ENCODE measurements at places on chromosomes 4 and X. TPM values are rescaled to one million over a fixed set of nuclear protein-coding genes. Genes with fewer than 3 reads are reported as not detected.

DNA sequence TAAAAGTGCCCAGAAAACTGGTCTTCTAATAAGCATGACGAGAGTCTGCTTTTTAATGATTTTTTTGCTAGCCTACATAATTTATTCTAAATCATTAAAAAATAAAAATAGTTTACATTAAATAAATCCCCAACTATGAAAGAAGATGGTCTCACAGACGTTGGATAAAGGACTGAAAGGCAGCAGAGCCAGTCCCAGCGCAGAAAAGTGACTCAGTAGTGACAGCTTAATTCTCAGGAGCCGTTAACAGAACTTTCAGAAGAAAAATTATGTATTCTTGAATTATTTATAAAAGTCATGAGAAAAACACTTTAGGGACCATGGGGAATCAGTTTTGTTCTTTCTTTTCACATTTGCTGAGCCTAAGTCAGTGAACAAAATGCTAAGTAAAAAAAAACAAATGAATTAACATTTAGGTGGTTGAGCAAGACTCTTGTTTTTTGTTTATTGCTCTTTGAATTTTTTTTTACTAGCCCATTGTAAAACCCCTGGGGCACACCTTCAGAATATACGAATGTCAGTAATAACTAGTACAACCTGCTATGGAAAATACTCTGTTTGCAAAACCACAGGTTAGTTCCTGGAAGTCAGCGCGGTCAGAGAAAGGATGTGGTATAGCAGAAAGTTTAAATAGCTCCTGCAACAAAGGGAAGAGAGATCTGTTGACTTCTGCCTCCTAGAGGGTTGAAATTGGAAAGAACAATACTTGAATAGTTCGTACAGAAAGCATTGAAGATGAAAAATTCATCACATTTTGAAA, 50.4 kb upstream of the CCDC160 start:
- DNase-seq: no peak

DNA sequence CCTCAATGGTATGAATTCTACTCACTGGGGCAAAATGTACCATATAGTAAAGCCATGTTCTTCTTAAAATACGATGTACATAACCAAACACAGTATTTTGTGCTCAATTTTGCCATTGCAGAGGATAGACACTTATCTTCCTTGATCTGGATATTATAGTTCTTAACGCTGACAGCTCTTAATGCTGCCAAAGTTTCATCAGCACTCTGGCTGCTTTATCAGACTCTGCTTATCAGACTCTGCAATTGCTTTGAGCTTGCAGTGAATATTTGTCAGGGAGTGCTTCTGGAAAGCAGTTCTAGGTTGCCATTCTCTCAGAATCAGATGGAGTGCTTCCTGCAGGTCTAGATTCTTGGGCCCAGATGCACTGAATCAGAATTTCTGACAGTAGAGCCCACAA, 863.1 kb downstream of the CCSER1 start:
- DNase-seq: no peak

- DNase-seq: no peak
Observed at GRCh38 chr4:157550028-157550427, 329.5 kb downstream of the GRIA2 start.

GRCh38 chr4:10721616-10722015, 37.0 kb upstream of the CLNK start:
- DNase-seq: no peak

- DNase-seq: no peak
Observed at GRCh38 chr4:126992910-126993309, 639.8 kb upstream of the INTU start.

DNA sequence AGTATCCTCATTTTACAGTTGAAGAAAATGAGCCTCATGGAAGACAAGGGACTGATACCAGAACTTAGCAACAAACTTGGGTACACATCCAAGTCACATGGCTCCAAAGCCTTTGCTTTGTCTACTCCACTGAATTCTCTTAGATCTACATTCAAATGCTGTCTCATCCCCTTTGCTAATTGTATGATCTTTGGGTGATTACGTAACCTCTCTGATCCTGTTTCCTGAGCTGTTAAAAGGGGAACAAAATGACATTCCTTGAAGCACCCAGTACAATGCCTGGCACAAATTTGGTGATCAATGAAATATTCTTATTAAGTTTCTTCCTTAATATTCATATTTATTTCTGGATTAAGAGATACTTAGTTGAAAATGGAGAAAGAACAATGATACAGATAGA, 5.9 kb upstream of the HPGD start:
- no peak for DNase-seq

DNA sequence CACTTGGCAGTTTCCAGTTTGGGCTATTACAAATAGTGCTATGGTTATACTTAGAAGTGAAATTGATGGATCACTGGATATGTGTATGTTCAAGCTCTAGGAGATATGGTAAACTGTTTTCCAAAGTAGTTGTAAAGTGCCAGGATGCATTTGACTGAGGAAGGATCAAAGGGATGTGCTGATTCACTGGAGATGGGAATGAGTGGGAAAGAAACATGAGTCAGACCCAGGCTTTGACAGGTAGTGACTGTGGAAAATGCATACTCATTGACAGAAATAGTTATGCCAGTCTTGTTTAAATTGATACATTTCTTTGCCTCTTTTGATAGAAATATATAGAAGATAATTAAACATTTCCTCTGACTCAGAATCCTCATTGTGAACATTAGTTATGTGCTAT, 77.9 kb downstream of the CEP135 start:
- DNase-seq: peak; percentile 57

DNA sequence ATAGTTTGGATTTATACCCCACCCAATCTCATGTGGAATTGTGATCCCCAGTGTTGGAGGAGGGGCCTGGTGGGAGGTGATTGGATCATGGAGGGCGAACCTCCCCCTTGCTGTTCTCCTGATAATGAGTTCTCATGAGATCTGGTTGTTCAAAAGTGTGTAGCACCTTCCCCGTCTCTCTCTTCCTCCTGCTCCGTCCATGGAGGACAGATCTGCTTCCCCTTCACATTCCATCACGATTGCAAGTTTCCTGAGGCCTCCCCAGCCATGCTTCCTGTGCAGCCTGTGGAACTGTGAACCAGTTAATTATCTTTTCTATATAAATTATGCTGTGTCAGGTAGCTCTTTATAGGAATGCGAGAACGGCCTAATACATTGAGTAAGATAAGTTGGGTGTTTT, 518.8 kb upstream of the LCORL start:
- DNase-seq: no peak

DNA sequence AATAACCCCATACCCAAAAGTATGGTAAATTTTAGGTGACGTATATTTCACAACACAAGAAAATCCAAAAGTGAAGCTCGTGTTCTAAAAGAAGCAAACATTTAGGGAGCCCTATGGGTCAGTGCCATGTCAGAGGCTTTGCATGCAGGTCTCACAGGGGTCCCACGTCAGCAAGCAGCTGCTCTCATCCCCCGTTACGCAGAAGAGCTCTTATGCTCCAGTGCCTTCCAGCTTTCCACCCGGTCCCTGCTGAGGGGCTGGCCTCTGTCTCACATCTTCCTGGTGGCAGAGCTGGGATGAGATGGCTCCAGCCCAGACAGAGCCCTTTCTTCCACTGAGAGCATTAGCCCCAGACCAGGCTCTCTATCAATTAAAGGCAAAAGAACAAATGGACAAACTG, 82.0 kb downstream of the IRF2 start:
- DNase-seq: no peak

- no peak for DNase-seq
Observed at GRCh38 chr4:73098016-73098415, 28.5 kb upstream of the COX18 start.

GRCh38 chr4:1566838-1567518, 117.1 kb downstream of the FAM53A start:
- DNase-seq: no peak

DNA sequence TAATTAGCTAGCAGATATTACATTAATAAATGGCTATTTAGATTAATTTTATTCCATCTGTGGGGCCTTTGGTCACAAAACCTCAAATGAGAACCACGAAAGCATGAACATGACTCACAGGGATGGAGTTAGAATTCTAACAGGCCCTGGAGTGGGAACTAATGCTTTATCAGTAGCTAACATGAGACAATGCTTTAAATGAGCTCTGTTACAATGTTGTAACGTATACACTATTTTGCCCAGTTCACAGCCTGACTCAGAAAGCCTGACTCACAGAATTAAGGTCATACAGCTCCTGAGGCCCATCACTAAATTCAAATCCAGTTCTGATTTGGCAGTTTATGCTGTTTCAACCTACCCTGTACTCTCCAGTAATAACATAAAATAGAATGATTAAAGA, 23.2 kb downstream of the VEGFC start:
- peak; percentile 81 for DNase-seq

- peak; percentile 29 for DNase-seq
Observed at GRCh38 chr4:55385201-55385649, 10.5 kb upstream of the TMEM165 start.

DNA sequence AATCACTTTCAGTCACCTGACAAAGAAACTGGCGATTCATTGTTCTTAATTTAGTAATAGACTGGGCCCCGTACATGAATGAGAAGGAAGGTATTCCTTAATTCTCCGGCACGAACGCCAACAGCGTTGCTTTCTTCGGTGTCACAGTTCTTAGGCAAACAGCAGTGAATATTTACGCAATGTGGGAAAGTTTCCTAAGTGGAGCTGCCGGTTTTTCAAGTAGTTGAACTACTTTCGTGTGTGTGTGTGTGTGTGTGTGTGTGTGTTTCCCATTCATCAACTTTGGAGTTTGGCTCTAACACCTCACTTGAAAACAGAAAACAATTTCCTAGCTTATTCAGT, 651 bp downstream of the NXT2 start:
- DNase-seq: no peak

DNA sequence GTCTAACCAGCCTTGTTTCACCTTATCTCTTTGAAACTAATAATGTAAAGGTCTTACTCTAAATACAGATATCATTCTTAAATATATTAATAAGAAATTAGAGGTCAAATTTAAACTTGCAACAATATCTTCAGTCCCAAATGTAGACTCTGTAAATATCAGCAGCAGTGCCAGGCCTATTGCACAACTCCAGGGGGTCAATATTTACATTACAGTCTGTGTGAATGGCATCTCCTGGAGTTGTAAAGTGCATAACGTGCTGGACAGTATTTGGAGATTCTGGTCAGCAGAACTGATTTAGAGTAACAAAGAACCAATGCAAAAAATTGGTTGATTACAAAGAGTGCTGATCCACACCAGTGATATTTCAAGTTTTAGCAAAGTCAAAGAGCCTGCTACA, 1225.9 kb downstream of the PCDH19 start:
- no peak for DNase-seq

DNA sequence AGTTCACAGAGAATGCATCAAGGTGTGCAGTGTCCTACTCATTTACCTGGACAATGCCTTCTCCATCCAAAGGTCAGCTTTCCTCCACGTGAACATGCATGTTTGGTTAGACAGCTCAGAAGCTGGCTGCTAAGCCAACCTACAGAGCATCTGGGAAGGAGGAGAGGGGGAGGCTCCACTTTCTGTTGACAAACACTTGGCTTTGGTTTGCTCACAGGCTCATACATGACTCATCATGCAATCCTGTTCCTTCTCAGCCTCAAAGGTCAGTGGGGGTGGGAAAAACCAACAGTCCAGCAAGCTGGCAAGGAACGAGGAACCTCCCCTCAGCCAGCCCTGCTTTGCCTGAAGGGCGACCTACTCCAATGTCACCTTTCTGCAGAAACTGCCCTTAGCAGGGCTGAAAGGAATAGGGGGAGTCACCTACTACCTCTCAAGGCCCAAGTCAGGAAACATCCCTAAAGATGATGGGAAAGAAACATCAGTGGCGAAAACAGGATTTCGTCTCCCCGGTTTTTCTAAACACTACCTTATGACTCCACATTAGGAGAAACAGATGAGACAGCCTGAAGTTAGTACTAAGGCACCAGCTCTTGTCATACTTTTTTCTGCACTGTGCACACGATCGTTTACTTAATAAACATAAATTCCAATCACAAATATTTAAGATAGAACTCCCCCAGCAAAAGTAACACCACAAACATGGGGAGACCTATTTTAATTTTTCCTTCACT, 37.9 kb downstream of the RELL1 start:
- DNase-seq: peak; percentile 94

DNA sequence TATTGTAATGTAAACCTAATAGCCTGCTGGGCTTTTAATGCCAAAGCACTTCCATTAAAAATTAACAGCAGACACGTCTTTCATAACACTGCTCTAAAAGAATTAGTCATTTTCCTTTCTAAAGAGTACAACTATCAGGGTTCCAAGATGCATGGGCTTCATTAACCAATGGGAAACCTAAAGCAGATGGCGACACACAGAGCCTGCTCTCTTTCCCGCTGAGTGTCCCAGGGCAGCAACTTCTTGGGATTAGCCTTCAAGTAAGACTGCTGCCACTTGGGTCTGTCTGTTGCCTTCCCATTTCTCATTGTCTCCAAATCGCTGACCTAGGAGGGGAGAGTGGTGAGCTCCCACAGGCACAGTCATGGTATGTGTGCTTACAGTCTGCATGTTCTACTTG, 14.0 kb upstream of the PHKA2 start:
- no peak for DNase-seq

DNA sequence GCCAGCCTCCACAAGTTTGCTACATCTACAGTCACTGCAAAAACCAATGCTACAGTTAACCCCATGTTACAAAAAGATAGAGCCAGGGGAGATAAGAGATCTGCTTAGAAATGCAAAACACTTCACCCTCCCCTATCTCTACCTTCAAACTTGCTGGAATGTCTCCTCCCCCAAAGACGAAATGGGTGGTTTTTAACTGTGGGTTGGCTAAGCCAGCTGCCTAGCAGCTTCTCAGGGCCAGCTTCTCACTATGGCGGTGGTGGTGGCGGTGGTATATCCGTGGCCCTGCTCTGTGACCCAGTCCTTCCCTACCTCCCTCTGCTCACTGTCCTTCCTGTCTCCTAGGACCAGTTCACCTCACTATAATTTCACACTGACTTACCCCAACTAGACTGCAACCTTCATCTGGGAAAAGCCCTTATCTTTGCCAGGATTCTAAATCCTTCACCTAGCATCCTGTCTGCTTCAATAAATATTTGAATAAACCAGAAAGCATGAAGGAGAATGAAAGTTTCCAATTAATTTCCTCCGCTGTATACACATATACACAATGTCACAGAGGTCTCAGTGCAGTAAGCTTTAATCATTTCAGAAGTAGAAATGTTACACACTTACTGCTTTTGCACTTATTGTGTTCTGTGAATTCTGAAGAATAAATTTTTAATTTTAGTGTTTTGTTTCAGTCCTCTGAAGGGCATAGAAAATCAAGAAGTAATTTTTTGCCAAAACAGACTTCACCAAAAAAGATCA, 46.3 kb downstream of the SH3KBP1 start:
- DNase-seq: peak; percentile 70

GRCh38 chr4:2451036-2451520, 17.8 kb upstream of the RNF4 start:
- no peak for DNase-seq

GRCh38 chrX:107562482-107562881, 65.8 kb upstream of the PRPS1 start:
- DNase-seq: peak; percentile 52

- no peak for DNase-seq
Observed at GRCh38 chr4:1414831-1415680, 8.8 kb upstream of the NKX1-1 start.

GRCh38 chrX:42135583-42136228, 212.4 kb upstream of the CASK start:
- no peak for DNase-seq

Gene HSD17B13
- 0.10 TPM for total RNA-seq

Gene USP17L11
- total RNA-seq: not detected

Gene RASSF6
- total RNA-seq: 0.02 TPM

Gene MTNR1A
- not detected for total RNA-seq

Gene NXF2B
- total RNA-seq: 0.29 TPM

Gene RBMXL3
- not detected for total RNA-seq

Gene RNF212
- total RNA-seq: not detected

Gene NDST3
- 0.74 TPM for total RNA-seq

Gene IL1RAPL1
- 15.5 TPM for total RNA-seq

Gene TSPYL2
- 8.5 TPM for total RNA-seq

Gene UGT2A3
- total RNA-seq: not detected
